ENCODE measurements at places on chromosomes 2 and 18.
A peak's percentile ranks its signal among the peaks of the same experiment; 100 is the strongest.

- H3K4me1 ChIP-seq: peaks cover 51% of the 10 kb centered on the region
- no peaks in the 10 kb centered on the region for H3K27me3 ChIP-seq
- peak overlapping the region; percentile 100 for H3K4me3 ChIP-seq
- peak overlapping the region; percentile 99 for H3K27ac ChIP-seq
- no peak for DNase-seq
- H3K36me3 ChIP-seq: peaks cover 40% of the 10 kb centered on the region
These were observed 1.4 kb downstream of the PCBP1 start for GRCh38 chr2:70088598-70089219.

- no peak overlapping the region for H3K4me3 ChIP-seq
- peaks cover 22% of the 10 kb centered on the region for H3K4me1 ChIP-seq
- no peak for DNase-seq
These were observed 47.2 kb downstream of the SMAD4 start for GRCh38 chr18:51077217-51077616.

GRCh38 chr2:198698230-198698629 is 759.5 kb downstream of the SATB2 start:
- no peak for DNase-seq
- no peak overlapping the region for H3K27ac ChIP-seq
- H3K36me3 ChIP-seq: no peaks in the 10 kb centered on the region

GRCh38 chr2:206084439-206084869 is 1.5 kb downstream of the INO80D start:
- DNase-seq: peak; percentile 46
- peak overlapping the region; percentile 99 for H3K27ac ChIP-seq
- H3K27me3 ChIP-seq: no peaks in the 10 kb centered on the region
- peaks cover 2% of the 10 kb centered on the region for H3K36me3 ChIP-seq
- peaks cover 22% of the 10 kb centered on the region for H3K4me1 ChIP-seq
- H3K4me3 ChIP-seq: peak overlapping the region; percentile 93

GRCh38 chr2:162063899-162064298 is 10.1 kb downstream of the DPP4 start:
- peaks cover 74% of the 10 kb centered on the region for H3K4me1 ChIP-seq
- DNase-seq: no peak
- peak overlapping the region; percentile 53 for H3K4me3 ChIP-seq
- peaks cover 69% of the 10 kb centered on the region for H3K36me3 ChIP-seq
- no peaks in the 10 kb centered on the region for H3K27me3 ChIP-seq
- H3K27ac ChIP-seq: peak overlapping the region; percentile 85

DNA sequence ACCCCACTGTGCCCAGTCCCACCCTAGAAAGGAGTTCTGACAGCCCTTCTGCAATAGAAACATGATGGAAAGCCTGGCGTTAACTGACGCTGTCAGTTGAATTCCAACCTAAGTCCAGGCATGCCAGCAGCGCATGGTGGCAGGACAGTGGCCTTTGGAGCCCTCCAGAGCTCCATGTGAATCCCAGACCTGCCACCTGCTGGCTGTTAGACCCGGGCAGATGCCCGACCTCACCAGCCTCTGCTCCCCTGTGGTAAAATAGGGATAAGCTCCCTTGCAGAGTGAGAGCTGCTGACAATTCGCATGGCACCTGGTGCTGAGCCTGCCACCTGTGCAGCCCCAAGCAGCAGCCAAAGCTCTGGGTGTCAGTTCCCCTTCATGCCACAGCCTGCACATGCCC is 138.6 kb downstream of the LOXHD1 start:
- DNase-seq: no peak
- H3K36me3 ChIP-seq: no peaks in the 10 kb centered on the region
- peaks cover 3% of the 10 kb centered on the region for H3K27me3 ChIP-seq
- H3K27ac ChIP-seq: no peak overlapping the region
- H3K4me3 ChIP-seq: no peak overlapping the region

- no peak overlapping the region for H3K4me3 ChIP-seq
- peaks cover 21% of the 10 kb centered on the region for H3K4me1 ChIP-seq
- no peaks in the 10 kb centered on the region for H3K27me3 ChIP-seq
These were observed 7.4 kb downstream of the HDAC4 start for GRCh38 chr2:239393388-239393940.

DNA sequence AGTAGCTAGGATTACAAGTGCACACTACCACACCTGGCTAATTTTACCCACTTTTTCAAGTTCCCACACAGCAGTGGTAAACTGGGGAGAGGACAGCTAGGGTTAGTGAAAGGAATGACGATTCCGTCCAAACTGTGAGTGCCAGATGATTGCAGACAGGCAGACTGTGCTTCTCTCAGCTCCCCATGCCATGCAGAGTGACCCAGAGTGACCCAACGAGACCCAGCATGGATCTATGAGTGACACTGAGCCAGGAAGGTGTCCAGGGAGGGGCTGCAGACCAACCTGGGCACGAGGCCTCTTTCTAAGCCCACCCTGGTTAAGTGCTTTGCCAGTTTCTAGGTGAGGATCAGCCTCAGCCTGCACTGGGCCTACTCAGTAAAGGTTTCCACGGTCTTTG is 7.7 kb upstream of the KLF11 start:
- DNase-seq: no peak
- H3K36me3 ChIP-seq: no peaks in the 10 kb centered on the region
- peaks cover 9% of the 10 kb centered on the region for H3K4me1 ChIP-seq
- H3K27me3 ChIP-seq: peaks cover 5% of the 10 kb centered on the region
- H3K4me3 ChIP-seq: no peak overlapping the region
- no peak overlapping the region for H3K27ac ChIP-seq

DNA sequence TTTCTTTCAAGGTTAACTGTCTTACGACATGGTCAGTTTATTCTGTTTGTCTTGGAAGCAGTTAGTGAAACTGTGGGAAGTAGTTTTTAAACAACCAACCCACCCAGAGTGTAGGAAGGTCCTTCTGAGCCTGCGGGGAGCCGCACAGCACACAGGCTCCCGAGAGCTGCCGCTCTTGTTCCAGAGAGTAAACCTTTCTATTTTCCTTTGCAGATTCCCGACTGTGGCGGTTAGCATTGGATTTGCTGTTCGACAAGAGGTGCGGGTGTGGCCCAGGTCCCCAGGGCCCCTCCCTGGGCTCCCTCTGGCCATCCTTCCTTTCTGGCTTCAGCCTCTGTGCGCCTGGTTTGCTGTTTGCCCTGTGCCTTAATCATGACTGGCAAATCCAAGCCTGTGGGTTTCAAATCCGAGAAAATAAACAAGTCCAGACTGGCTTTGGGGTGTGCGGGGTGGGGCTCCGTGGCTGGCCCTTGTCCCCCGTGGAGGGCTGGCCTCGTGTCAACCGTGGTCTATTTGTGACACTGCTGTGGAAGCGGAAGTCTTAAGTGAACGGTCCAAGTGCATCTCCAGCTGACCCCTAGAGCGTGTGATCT is 30.7 kb downstream of the IMPA2 start:
- no peaks in the 10 kb centered on the region for H3K4me1 ChIP-seq
- no peaks in the 10 kb centered on the region for H3K36me3 ChIP-seq
- H3K27ac ChIP-seq: no peak overlapping the region
- H3K4me3 ChIP-seq: no peak overlapping the region

DNA sequence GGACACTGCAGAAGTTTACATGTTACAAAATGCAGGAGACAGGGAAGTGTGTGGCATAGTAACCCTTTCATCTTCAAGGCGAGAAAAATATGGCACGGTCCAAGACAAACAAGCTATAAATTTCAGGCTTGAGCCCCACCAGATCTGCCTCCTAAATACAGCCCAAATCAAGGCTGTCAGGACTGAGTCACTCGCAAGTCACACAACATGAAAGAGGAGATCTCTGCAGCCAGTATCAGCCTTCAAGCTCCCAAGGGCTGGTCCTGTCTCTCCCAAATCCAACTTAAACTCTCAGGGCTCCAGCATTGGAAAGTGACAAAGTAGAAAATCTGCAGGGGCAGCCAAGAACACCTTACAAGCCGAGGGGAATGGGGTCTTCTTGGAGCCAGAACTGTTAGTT is 106.3 kb upstream of the GATA6 start:
- peaks cover 1% of the 10 kb centered on the region for H3K36me3 ChIP-seq
- no peaks in the 10 kb centered on the region for H3K4me1 ChIP-seq
- H3K27ac ChIP-seq: no peak overlapping the region
- H3K4me3 ChIP-seq: no peak overlapping the region

GRCh38 chr2:96806468-96807126 is 9.5 kb upstream of the CNNM3 start:
- H3K4me1 ChIP-seq: peaks cover 13% of the 10 kb centered on the region
- peaks cover 3% of the 10 kb centered on the region for H3K36me3 ChIP-seq
- H3K27me3 ChIP-seq: no peaks in the 10 kb centered on the region
- peak overlapping the region; percentile 25 for H3K4me3 ChIP-seq

- H3K4me3 ChIP-seq: no peak overlapping the region
- H3K27me3 ChIP-seq: peaks cover 10% of the 10 kb centered on the region
- no peak for DNase-seq
- no peaks in the 10 kb centered on the region for H3K4me1 ChIP-seq
These were observed 162.0 kb downstream of the LTBP1 start for GRCh38 chr2:33108483-33109443.

DNA sequence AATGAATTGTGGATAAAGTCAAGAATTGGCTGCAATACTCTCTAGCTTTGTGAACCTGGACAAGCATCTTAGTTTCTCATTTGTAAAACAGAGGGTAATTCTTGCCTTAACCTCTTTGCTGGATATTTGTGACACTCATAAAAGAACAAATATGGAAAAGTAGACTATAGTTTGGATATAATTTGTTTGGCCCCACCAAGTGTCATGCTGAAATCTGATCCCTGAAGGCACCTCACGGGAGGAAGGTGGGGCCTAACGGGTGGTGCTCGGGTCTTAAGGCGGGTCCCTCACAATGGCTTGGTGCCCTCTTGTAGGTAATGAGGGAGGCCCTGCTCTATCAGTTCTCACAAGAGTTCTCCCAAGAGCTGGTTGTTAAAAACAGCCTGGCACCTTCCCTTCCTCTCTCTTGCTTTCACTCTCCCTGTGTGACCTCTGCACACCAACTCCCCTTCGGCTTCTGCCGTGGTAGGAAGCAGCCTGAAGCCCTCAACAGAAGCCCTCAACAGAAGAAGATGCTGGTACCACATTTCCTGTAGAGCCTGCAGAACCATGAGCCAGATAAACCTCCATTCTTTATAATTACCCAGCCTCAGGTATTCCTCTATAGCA is 37.4 kb downstream of the ARL4C start:
- peak overlapping the region; percentile 43 for H3K4me3 ChIP-seq
- DNase-seq: peak; percentile 71
- peaks cover 76% of the 10 kb centered on the region for H3K4me1 ChIP-seq
- no peaks in the 10 kb centered on the region for H3K27me3 ChIP-seq

GRCh38 chr2:101349893-101350662 is 37.2 kb downstream of the CREG2 start:
- DNase-seq: no peak
- H3K4me3 ChIP-seq: no peak overlapping the region
- H3K36me3 ChIP-seq: no peaks in the 10 kb centered on the region

- no peaks in the 10 kb centered on the region for H3K36me3 ChIP-seq
- H3K27me3 ChIP-seq: peaks cover 3% of the 10 kb centered on the region
- peaks cover 7% of the 10 kb centered on the region for H3K4me1 ChIP-seq
- H3K27ac ChIP-seq: no peak overlapping the region
- DNase-seq: no peak
- no peak overlapping the region for H3K4me3 ChIP-seq
These were observed 18.1 kb downstream of the ABCB11 start for GRCh38 chr2:169012812-169013627.

DNA sequence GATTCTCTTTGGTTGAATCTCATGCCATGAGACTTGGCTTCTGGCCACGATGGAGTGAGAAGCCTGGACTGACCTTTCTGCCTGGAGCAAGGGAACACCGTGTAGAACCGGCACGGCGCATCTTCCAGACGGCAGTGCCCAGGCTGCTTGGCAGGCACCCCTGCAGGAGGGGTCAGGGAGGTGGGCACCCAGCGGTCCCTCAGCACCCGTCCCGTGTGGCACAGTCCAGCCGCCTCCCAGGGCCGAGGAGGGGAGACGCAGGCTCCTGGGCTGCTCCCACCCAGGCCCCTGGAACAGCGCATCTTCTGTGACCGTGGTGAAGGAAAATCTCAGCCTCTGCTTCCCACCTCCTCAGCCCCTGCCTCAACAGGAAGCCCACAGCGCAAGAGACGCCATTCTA is 95.7 kb downstream of the CMPK2 start:
- H3K4me3 ChIP-seq: no peak overlapping the region
- H3K36me3 ChIP-seq: no peaks in the 10 kb centered on the region
- DNase-seq: no peak
- peaks cover 21% of the 10 kb centered on the region for H3K27me3 ChIP-seq
- H3K27ac ChIP-seq: no peak overlapping the region

GRCh38 chr2:210768329-210768910 is 212.0 kb downstream of the CPS1 start:
- no peak overlapping the region for H3K4me3 ChIP-seq
- no peaks in the 10 kb centered on the region for H3K27me3 ChIP-seq
- DNase-seq: no peak

DNA sequence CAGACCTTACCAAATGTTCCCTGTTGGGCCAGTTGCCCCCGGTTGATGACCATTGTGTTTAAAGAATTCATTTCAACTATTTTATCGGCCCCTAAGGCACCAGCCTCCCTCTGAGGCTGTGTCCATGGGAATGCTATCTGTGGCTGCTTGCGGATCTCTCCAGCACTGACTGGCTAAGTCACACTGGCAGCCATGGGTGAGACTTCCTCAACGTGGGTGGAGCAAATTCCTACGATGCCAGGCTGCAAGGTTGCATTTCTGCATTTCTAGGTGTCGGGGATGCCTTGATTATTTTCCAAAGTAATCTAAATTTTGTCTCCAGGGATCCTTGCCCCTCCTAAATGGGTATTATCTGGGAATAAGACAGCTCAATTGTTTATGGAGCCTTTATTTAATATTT is 6.2 kb downstream of the CXCR4 start:
- no peak overlapping the region for H3K4me3 ChIP-seq
- peaks cover 38% of the 10 kb centered on the region for H3K4me1 ChIP-seq
- no peak for DNase-seq
- H3K36me3 ChIP-seq: peaks cover 41% of the 10 kb centered on the region
- no peaks in the 10 kb centered on the region for H3K27me3 ChIP-seq

GRCh38 chr2:111662771-111663470 is 221.1 kb downstream of the ANAPC1 start:
- peak; percentile 78 for DNase-seq
- no peaks in the 10 kb centered on the region for H3K36me3 ChIP-seq
- peaks cover 46% of the 10 kb centered on the region for H3K27me3 ChIP-seq
- no peak overlapping the region for H3K4me3 ChIP-seq

DNA sequence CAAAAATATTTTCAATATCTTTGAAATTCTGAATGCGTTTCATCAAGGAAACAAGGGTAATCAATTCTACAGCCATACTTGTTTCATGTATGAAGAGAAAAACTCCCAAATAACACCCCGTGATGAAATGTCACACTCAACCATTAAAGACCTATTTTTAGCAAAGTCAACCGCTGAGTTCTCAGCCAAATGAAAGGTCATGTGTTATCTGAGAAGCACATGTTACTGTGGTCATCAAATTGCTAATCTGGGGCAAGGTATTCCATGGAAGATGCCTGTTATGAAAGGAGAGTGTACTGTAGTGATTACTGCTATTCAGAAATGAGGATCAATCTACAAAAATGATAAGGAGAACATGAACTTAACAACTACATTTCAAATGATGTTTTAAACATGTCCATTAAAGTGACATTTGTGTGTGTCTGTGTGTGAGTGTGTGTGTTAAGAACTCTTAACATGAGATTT is 126.7 kb downstream of the BCL2 start:
- peaks cover 37% of the 10 kb centered on the region for H3K36me3 ChIP-seq
- no peak overlapping the region for H3K4me3 ChIP-seq
- peaks cover 47% of the 10 kb centered on the region for H3K4me1 ChIP-seq
- H3K27ac ChIP-seq: no peak overlapping the region

GRCh38 chr2:199261239-199261638 is 196.5 kb downstream of the SATB2 start:
- H3K27me3 ChIP-seq: no peaks in the 10 kb centered on the region
- no peak overlapping the region for H3K27ac ChIP-seq
- H3K4me1 ChIP-seq: no peaks in the 10 kb centered on the region
- no peaks in the 10 kb centered on the region for H3K36me3 ChIP-seq
- no peak for DNase-seq
